ENCODE measurements at places on chromosomes 5 and 9.

- no peak for DNase-seq
Measured at GRCh38 chr5:78182838-78183237, 111.7 kb downstream of the AP3B1 start.

GRCh38 chr5:180251141-180251540 is 40.7 kb downstream of the MAPK9 start:
- DNase-seq: no peak

DNA sequence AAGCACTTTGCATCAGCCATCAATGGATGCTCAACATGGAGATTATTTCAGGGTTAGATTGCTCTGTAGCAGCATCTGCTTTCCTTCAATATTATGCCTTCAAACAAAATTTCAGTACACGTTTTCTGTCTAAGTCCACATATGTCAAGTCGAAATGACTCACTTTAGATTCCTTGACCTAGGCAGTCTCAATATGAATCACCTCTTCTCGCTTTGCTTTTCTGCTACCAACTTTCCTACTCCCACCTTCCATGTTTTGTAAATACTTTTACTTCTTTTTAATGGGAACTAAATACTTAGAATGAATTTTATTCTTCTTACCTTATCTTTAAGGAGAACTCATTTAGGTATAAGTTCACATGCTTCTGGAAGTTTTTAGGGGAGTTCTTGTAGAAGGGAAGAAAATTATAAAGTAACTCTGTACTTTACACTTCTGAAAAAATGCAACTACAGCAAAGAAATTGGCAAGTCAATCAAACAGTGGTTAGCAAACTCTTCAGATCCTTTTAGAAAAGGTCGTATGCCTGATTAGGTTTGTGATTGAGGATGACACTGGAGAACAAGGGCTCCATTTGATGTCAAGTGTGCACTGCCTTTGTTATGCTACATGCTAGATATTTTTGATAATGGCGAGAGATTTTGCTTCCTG is 478.5 kb upstream of the SMARCA2 start:
- no peak for DNase-seq

GRCh38 chr5:141868541-141868940 is 9.7 kb downstream of the PCDH1 start:
- no peak for DNase-seq
